ENCODE measurements at places on chromosomes 1 and 21.

DNA sequence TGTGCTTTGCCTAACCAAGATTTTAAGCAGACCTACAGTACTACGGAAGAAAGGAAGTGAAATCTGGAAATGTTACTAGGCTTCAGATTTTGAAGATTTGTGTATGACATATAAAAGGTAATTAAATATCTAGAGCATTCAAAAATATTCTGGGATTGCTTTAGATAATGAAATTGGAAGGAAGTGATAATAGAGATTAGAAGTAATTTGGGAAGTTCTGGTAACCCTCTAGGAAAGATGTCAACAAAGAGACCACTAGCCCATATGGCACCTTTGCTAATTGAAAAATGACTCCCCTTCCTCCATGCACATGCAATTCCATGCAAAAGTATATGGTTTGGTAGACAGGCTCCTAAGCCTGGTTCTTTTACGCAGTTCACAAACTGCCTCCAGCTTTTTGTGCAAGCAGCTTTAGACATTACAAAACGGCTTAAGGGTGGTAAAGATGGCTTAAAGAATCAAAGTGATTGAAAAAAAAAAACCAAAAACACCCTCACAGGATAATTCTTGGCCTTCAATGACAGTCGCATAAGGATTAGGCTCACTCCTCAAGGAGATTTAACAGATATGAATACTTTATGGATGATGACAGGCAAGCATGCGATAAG, 81.8 kb downstream of the LRRC7 start:
- no peak for DNase-seq

DNA sequence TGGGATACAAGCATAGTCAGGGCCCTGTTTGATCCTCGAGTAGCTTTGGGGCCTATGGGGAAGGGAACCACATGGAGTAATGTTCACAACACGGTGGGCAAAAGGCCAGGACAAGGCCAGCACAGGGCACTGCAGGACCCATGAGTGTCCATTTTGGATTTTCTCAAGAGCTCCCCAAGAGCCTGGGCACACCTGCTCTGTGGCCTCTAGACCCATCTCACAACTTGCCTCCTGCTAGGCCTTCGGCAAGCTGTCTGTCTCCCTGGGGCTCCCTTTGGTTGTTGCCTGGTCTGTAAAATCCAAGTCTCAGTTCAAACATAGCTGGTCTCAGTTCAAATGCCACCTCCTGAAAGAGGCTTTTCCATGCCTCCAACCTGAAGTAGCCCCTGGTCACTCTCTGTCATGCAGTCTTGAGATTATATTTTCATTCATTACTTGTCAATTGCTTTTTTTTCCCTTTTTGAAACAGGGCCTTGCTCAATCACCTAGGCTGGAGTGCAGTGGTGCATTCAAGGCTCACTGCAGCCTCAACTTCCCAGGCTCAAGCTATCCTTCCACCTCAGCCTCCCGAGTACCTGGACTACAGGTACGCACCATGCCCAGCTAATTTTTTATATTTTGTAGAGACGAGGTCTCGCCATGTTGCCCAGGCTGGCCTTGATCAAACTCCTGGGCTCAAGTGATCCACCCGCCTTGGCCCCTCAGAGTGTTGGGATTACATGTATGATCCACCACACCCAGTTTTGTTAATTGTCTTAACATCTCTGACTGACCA, 107.4 kb downstream of the MATN1 start:
- no peak for DNase-seq

GRCh38 chr1:67676946-67677345, 8.1 kb upstream of the GADD45A start:
- no peak for DNase-seq

GRCh38 chr1:160752924-160753323, 13.9 kb downstream of the SLAMF7 start:
- no peak for DNase-seq

GRCh38 chr1:230255991-230256390, 170.1 kb downstream of the PGBD5 start:
- DNase-seq = no peak

- DNase-seq = no peak
Measured at GRCh38 chr1:182428043-182428442, 21.9 kb upstream of the RGSL1 start.

- no peak for DNase-seq
Measured at GRCh38 chr1:96096613-96097321, 624.8 kb upstream of the PTBP2 start.

- DNase-seq = no peak
Measured at GRCh38 chr1:201383647-201384405, 6.3 kb upstream of the TNNT2 start.
